AG04449 (cell line): ENCODE measurements at places on chromosomes 16 and 17.

GRCh38 chr16:88423448-88423850 is 29.6 kb upstream of the ZFPM1 start:
- no peak for DNase-seq

GRCh38 chr16:66754211-66754610 is 2.8 kb upstream of the DYNC1LI2 start:
- no peak for DNase-seq

- DNase-seq = no peak
Observed at GRCh38 chr16:89360760-89361435, 129.5 kb downstream of the ANKRD11 start.

GRCh38 chr17:49756323-49757150 is 7.4 kb downstream of the FAM117A start:
- no peak for DNase-seq

DNA sequence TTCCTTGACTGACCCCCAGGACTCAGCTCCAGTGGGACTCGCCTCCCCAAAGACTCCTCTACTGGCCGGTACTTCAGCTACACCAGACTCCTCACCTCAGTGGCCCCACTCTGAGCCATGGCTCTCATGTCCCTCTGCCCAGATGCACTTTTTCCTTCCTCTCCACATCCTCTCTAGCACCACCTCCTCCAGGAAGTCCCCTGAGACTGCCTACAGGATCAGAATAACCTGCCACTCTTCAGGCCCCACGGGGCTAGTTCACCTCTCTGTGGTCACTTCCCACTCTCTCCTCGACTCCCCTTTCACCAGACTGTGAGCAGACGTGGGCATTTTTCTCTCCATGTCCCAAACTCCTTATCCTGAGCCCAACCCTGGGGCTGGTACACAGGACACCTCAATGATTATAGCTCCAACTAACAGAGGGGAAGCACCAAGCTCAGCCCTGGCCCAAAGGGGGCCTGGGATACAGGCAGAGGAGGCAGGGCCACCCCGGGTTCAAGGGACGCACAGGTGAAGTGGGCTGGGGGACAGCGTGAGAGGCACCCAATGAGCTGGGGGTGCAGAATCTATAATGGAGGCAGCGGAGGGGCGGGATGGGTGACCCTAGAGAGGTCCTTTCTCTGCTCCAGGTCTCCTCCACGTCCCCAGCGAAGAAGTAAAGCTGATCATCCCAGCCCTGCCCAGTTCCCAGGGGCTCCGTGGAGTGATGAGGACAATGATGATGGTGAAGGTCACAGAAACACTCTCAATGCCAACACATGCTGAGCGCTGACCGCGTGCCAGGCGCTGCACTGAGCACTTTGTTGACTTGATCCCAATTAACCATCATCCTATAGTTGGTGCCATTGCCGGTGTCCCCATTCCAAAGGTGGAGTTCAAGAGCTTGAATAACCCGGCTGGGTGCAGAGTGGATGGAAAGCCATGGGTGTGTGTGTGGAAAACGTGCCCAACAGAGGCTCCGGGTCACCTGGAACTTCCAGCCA is 3.9 kb downstream of the TRPV3 start:
- DNase-seq = no peak

- DNase-seq = no peak
Observed at GRCh38 chr17:54781389-54781788, 119.3 kb upstream of the TOM1L1 start.

- no peak for DNase-seq
Observed at GRCh38 chr17:61729690-61730268, 133.5 kb downstream of the BRIP1 start.

- no peak for DNase-seq
Observed at GRCh38 chr17:65587534-65588180, 26.2 kb upstream of the AXIN2 start.
